ENCODE measurements at places on chromosomes 5 and 9.

GRCh38 chr5:175133185-175133584 lies 310.8 kb downstream of the DRD1 start:
- no peak for DNase-seq

DNA sequence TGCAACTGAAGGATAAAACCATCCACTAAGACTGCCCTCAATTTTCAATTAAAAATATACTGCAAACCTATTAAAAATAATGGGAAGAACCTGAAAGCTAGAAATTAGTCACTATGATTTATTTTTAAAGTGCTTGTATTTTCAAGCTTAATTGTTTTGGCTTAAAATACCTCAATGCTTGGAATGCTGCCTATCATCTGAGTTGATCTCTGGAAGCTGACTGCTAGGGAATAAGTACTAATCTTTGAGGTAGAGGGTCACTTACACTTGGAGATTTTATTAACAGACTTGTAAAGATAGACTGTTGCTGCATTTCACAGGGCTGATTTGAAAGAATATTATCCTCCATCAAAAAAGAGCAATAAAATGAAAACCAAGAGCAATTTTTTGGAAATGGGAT lies 6.2 kb downstream of the PCSK1 start:
- no peak for DNase-seq

GRCh38 chr9:94713436-94714215 lies 12.9 kb upstream of the AOPEP start:
- no peak for DNase-seq

GRCh38 chr9:123267481-123268198 lies 746 bp downstream of the STRBP start:
- no peak for DNase-seq

DNA sequence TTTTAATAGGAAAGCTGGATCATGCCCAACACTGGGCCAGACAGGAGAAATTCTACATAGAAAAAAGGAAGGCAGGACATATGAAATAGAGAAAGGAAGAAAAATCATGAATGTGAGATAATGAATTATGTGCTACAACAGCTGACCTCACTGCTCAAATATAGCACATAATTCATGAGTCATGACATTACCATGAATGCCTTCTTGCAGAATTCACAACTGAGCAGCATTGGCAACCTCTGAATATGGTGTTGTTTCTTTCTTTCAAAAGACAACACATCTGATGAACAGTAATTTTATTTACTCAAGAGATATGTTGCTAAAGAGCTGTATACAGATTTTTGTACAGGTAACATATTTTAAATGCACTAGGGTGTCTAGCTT lies 34.4 kb downstream of the APBA1 start:
- no peak for DNase-seq

GRCh38 chr5:14167211-14167845 lies 24.2 kb downstream of the TRIO start:
- no peak for DNase-seq

GRCh38 chr5:100517301-100517974 lies 17.7 kb upstream of the FAM174A start:
- DNase-seq: no peak

DNA sequence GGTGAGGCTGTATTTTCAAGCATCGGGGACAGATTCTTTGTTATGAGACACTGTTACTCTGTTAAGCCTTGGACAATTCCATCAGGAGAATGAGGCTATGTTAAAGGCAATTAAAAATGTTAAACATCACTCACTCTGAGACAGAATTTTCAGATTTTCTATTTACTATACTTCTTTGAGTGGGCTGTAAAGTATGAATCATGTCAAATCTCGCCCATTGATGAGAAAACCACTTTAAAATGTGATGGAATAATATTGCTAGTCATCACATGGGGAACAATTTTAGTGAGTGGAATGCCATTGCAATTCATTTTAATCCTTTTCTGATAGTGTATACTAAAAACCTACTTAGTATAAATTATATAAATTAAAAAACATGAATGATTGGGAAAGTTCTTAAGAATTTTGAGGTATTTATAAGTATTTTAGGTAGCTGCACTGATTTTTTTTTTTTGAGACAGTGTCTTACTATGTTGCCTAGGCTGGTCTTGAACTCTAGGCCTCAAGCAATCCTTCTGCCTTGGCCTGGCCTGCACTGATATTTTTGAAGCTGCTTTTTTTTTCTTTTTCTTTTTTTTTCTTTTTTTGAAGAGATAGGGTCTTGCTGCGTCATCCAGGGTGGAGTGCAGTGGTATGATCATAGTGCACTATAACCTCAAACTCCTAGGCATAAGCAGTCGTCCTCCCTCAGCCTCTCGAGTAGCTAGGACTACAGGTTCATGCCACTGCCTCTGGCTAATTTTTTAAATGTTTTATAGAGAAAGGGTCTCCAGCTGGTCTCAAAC lies 73.2 kb downstream of the KIAA1958 start:
- no peak for DNase-seq

GRCh38 chr5:152470167-152470566 lies 65.1 kb upstream of the NMUR2 start:
- no peak for DNase-seq

- no peak for DNase-seq
Measured at GRCh38 chr9:114002271-114002985, 75.7 kb downstream of the AMBP start.

- DNase-seq: no peak
Measured at GRCh38 chr5:149887622-149888183, 56.9 kb downstream of the PDE6A start.

GRCh38 chr5:10335711-10336470 lies 17.6 kb upstream of the MARCHF6 start:
- DNase-seq: no peak

GRCh38 chr5:14184082-14184481 lies 40.9 kb downstream of the TRIO start:
- no peak for DNase-seq

- no peak for DNase-seq
Measured at GRCh38 chr5:89297066-89297465, 414.1 kb upstream of the MEF2C start.

- DNase-seq: no peak
Measured at GRCh38 chr5:113495422-113495841, 7.2 kb upstream of the MCC start.

Data from activated CD4-positive, CD25-positive, alpha-beta regulatory T cell (primary cell).